ENCODE measurements at places on chromosomes 2 and 18. TPM values are rescaled to one million over a fixed set of nuclear protein-coding genes. Genes with fewer than 3 reads are reported as not detected.

CFAP65 gene
- not detected for polyA plus RNA-seq

- peak; percentile 17 for DNase-seq
Observed at GRCh38 chr2:227766373-227766883, 20.7 kb downstream of the SCYGR8 start.

ANKRD62 gene
- not detected for polyA plus RNA-seq

GRCh38 chr2:133097666-133098065 lies 427.7 kb upstream of the LYPD1 start:
- no peak for DNase-seq

All from immature natural killer cell (primary cell).